Bone marrow (tissue), 2 donors: ENCODE measurements at places on chromosomes 1 and 21.

DNA sequence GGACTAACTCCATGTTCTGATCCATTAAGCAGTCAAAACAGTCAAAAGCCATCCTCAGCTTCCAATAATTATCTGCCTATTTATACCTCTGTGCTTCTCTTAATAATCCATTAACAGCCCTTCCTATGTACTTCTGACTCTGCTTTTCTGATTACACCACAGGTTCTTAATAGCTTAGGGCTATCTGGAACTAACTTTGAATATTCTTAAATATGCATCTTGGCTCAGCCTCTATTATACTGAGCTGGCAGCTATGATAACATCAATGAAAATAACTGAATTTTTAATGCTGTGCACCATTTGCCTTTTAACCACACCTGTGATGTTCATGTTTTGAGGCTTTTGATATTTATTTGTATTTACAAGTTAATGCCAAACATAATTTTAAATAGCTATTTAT lies 175.9 kb downstream of the DPYD start:
- no peak for DNase-seq

GRCh38 chr1:112332176-112333150 lies 63.6 kb upstream of the CTTNBP2NL start:
- no peak for DNase-seq

DNA sequence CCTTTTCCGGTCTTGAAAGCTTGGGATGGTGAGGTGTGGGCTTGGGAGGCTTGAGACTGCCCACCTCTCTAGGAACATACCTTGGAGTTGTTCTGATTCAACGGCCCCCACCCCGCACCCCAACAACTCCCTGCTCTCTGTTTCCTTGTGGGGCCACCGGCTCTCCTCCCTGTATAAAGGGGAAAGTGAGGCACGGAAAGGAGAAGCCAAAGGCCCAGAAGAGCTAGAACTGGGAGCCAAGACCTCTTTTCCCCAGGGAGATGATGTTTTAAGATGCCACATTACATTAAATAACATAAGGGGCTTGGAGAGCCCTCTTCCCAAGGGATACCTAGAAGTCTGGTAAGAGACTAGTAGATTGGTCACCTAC lies 1.2 kb upstream of the DLGAP3 start:
- no peak for DNase-seq

DNA sequence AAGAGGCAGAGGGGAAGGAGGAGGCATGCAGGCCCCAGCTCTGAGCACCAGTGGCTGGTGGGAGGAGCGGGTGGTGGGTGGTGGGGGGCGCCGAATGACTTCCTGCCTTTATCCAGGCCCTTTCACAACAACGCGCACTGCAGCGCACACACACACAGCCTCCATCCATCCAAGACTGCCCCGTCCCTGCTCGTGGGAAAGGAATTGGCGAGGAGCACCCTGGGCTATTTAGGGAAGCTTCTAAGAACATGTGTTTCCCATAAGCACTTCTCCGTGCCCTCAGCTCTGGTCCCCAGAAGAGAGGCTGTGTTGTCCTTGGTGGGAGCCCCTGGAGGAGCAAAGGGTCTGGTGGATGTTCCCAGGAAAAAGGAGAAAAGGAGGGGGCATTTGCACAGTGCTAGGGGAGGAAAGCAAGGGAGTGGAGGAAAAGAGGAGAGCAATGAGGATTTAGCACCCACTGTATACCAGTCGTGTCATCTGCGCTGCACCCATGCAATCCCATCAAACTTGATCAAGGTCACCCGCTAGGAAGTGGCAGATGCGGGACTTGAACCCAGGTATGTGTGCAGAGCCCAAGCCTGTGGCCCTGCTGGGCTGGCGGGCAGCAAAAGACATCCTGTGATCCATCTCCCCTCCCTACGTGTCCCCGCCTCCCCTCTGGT lies 28.1 kb downstream of the EPHA2 start:
- DNase-seq = no peak

- DNase-seq = no peak
Measured at GRCh38 chr1:1973716-1974642, 29.6 kb downstream of the CFAP74 start.

DNA sequence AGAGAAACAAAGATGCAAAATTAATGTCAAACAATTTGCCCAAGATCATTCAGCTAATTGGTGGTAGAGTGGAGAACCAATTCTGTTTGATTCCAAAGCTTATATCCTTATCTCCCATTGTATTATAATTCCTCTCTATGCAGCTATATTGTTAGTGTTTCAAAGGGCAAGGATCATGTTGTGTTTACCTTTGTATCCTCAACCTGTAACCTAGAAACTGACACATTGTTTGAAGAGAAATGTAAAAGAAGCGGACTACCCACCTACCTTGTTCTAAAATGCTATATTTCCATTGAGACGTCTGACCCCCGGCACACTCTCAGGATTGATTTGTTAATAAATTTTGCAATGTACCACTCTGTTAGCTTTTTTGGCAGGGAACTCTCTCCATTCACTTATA lies 9.3 kb downstream of the RAVER2 start:
- no peak for DNase-seq

DNA sequence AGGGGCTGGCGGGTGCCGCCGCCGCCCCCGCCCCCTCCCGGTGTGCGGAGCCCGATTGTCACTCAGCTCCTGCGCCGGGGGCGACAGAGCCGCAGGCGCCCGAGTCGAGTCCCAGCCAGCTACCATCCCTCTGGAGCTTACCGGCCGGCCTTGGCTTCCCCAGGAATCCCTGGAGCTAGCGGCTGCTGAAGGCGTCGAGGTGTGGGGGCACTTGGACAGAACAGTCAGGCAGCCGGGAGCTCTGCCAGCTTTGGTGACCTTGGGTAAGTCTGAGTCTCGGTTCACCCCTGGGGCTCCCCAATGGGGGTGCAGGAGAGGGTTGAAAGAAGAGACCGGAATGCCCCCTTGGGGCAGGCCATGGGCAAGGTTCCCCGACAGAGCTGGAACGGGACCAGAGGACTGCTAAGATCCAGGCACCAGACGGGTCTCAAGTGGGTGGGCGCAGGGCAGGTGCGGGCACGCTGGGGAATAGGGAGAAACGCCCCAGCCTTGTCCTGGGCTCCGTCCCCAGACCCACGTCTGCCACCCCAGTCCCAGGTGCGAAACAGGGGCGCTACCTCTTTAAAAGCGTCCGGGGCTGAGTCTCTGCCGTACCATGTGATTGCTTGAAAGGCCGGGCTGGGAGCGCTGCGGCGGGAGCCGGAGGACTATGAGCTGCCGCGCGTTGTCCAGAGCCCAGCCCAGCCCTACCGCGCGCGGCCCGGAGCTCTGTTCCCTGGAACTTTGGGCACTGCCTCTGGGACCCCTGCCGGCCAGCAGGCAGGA lies at the start of gene ADORA1:
Gene ADORA1 (plus strand): TSS at position 61 of the 765 bp plus-strand sequence. CDS start 1,116 bp downstream, outside the sequence.
- DNase-seq = no peak

DNA sequence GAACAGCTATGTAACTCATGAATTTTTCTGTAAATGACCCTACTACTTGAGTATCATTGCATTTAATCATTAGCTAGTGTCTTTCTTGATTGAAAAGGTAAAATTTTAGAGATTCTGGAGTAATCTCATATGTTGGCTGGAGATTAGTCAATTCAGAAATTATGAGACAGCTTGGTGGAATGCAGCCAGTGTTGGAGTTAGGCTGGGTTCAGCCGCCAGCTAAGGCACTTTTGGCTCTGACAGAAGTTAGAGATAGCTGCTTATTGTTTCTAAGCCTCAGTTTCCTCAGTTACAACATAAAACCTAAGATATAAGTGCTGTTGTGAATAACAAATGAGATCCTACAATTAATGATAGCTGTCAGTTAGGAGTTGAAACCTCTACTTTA lies 49.4 kb downstream of the TBCE start:
- DNase-seq = no peak

DNA sequence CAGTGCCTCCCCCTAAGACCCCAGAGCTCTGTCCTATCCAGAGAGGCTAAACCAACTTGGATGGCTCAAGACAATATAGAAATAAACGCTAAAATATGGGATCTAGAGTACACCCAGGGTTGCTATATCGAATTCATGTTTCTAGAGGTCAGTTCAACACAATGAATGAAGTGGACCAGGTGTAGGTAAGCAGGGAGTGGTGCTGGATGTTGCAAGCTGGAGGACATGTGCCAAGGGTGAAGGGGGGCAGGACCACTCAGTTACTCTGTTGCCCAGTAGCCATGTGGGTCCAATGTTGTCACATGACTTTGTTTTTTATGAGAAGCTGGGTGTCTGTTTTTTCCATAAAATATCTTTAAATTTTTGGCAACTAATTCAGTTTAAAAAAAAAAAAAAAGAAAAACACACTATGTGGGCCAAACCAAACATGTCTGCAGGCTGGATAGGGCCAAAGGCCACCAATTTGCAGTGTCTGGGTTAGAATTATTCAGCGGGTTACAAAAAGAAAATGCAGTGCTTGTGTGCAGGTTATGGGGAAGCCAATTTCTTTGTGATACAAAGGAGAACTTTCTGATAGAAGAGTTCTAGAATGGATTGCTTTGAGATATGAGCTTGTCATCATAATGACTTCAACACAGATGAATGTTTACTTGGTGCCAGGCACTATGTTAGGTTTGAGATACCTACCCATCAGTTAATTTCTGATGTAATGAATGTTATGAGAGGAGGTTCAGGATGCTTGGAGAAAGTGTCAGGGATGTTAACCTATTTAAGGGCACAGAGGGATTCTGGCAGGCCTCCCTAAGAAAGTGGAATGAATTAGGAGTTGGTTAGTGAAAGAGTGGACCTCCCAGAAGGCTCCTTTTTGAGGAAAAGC lies 8.9 kb downstream of the CACHD1 start:
- no peak for DNase-seq

DNA sequence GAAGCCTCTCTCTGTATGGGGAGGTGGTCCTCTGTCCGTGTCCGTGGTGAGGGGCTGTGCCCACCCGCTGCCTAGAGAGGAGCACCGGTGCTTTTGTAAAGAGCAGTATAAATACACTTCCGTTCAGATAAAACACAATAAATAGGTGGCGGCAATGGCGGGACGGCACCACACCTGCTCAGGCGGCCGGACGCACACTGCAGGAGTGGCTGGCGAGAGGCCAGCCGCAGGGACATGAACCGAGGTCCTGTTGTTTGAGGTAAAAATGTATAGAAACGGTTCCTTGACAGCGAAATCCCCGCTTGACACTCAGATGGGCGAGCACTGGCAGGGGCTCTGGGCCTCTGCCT lies 40.8 kb downstream of the KRTAP10-1 start:
- no peak for DNase-seq

GRCh38 chr1:197632005-197632404 lies 143.3 kb downstream of the DENND1B start:
- no peak for DNase-seq

GRCh38 chr1:29282135-29282923 lies 46.0 kb downstream of the PTPRU start:
- DNase-seq = no peak
